Hepatocyte (in vitro differentiated cells): ENCODE measurements at places on chromosomes 12 and 14. TPM values are rescaled to one million over a fixed set of nuclear protein-coding genes. Genes with fewer than 3 reads are reported as not detected.

SERPINA6 gene
- 86.8 and 135 TPM in 2 replicates for polyA plus RNA-seq

SLC6A15 gene
- 1.3 and 2.2 TPM in 2 replicates for polyA plus RNA-seq

TSPAN8 gene
- 292 and 312 TPM in 2 replicates for polyA plus RNA-seq

TEX22 gene
- 0.76 and 1.2 TPM in 2 replicates for polyA plus RNA-seq

PDE3A gene
- polyA plus RNA-seq = 11.1 and 12.8 TPM in 2 replicates

- no peak for DNase-seq
These were observed 132.5 kb upstream of the FOXN3 start for GRCh38 chr14:89549381-89550125.

- no peak for DNase-seq
These were observed 98.0 kb upstream of the RTL1 start for GRCh38 chr14:101001311-101002069.

- no peak for DNase-seq
These were observed 89.1 kb upstream of the CPSF6 start for GRCh38 chr12:69150083-69150795.

GRCh38 chr12:66661357-66661756, 17.5 kb downstream of the GRIP1 start:
- DNase-seq = no peak

DNA sequence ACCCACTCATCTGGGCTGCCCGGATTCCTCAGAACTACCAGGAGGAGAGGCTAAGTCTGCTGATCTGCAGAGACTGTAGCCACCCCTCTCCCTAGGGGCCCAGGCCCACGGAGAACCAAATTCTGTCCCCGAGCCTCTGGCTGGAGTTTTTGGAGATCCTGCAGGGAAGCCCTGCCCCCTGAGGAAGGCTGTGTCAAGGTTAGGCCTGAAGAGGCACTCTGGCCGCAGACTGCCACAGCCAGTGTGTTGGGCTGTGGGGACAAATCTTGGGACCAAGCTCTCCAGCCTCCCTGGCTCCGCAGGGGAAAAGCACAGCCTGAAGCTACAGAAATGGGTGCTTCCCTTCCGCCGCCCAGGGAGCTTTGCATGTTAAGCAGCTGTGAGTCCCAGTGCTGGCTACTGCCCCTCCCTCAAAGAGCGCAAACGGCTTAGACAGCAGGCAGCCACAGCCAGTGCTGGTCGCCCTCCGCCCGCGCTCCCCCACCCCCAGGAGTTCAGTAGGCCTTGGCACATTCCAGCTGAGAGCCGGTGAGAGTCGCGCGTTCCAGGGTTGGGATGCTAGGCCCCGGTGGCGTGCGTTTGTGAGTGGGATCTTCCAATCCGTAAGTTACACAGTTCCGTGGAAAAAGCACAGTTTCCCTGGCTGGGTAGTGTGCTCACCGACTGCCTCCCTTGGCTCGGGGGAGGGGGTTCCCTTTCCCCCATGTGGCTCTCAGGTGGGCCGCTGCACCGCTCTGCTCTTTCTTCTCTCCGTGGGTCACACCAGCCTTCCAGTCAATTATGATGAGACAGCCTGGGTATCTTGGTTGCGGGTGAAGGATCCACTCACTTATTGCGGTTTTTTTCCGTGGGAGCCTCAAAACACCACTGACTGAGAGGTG, 13.2 kb downstream of the CLEC4E start:
- no peak for DNase-seq

DNA sequence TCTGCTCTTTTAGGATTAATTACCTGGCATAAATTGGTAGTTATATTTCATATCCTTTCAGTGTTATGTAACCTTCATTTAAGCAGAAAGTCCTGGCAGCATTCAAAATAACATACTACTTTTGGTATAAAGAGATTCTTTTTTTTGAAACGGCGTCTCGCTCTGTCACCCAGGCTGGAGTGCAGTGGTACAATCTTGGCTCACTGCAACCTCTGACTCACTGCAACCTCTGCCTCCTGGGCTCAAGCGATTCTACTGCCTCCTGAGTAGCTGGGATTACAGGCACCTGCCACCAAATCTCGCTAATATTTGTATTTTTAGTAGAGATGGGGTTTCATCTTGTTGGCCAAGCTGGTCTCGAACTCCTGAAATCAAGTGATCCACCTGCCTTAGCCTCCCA, 9.2 kb downstream of the KTN1 start:
- no peak for DNase-seq

- no peak for DNase-seq
These were observed 33.2 kb downstream of the EGLN3 start for GRCh38 chr14:33917661-33918060.

DNA sequence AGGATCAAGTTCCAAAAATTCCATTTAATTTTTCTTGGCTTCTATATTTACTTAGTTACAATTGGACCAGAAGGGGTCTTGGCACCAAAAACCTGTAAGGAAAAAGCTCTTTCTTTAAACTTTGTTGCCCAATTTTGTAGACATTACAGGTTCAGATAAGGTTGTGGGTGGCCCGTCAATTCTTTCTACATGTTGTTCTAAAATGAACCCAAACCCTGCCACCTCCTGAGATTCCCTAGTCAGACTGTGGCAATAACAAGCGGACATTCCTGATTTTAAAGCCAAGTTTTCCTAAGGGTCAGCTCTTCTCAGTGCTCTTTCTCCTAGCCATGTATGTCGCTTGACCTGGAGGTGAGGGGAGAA, 45.0 kb upstream of the GSG1 start:
- DNase-seq = no peak

DNA sequence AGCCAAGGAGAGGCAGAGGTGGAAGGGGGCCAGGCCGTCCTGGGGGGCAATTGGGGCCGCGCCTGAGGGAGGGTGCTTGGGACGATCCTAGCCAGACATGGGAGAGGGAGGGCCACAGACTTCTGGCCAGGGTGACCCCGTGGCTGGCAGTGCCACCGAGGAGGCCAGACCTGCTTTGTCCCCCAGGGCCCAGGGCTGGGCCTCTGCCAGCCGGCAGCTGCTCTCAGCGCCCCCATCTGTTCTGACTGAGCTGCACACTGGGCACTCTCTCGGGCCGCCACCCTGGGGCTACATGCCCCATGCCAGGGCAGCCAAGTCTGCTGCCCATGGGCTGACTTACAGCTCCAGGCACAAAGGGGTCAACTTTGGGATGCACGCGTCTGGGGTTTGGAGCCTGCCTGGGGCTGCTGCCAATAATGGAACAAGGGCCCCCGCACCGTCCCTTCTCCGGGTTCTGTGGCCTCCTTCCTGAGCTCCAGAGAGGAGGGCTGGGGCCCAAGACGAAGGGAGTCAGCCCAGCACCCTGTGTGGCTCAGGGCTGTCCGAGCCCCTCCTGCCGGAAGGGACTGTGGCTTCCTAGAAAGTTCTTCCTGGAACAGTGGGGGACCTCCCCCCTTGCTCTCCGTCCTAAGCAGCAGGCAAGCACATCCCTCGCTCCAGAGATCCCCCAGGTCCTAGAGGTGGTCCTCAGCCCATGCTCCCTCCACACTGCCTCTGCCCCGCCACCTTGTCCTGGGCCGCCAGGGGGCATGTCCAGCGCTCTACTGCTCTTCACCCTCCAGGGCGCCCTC, 1.1 kb downstream of the ADSS1 start:
- DNase-seq = peak; percentile 67

GRCh38 chr12:71014180-71014785, 93.7 kb upstream of the PTPRR start:
- DNase-seq = peak; percentile 57

DNA sequence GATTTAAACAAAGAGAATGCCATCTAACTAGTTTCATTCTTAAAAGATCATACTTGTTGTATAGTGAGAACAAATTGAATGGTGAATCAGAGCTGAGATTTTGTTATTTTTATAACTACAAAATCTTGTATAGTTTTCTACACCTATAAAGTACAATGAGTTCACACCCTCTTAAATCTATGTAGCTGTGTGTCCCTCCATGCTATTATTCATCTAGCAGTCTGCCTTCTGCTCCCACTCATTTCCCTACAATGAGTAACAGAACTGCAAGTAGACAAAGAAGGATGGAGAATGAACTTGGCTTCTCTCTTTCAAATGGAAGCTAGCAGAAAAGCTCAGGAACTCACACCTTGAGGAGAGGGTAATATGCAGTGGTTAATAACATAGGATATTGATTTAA, 7.1 kb downstream of the IFNG-AS1 start:
- DNase-seq = no peak

GRCh38 chr12:86959766-86960458, 703.7 kb upstream of the MGAT4C start:
- DNase-seq = no peak

DNA sequence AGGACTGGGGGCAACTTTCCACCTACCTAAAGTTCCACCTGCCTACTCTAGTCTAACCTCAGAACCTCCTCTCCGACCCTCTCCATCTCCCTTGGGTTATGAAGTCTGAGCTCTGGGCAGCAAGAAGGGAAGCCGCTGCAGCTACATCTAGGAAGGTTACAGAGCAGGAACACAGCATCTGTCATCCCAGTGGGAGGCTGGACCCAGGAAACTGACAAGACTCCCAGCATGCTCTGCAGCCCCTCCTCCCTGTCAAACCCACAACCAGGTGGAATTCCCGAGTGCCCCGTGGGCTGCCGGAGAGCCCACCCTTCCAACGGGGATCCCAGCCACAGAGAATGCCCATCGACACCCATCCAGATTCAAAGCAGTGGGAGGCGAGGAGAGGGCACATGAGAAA, 2.1 kb downstream of the TESC start:
- no peak for DNase-seq

DNA sequence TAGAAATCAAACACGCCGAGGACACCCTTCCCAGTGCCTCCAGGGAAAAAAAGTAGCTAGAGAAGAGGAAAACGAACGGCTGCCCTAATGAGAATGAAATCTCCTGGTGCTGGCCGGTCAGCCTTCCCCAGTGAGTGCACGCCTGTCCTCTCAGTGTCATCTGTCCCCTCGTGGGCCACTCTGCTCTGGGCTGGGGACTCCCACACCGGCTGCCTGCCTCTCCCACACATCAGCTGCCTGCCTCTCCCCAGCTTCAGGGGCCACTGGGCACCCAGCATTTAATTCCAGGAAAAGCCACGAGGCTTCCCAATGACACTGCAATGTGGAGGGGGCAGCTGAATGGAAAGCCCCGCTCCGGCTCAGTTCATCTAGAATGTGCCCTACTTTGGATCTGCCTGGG, 59.0 kb downstream of the CCDC85C start:
- DNase-seq = no peak

DNA sequence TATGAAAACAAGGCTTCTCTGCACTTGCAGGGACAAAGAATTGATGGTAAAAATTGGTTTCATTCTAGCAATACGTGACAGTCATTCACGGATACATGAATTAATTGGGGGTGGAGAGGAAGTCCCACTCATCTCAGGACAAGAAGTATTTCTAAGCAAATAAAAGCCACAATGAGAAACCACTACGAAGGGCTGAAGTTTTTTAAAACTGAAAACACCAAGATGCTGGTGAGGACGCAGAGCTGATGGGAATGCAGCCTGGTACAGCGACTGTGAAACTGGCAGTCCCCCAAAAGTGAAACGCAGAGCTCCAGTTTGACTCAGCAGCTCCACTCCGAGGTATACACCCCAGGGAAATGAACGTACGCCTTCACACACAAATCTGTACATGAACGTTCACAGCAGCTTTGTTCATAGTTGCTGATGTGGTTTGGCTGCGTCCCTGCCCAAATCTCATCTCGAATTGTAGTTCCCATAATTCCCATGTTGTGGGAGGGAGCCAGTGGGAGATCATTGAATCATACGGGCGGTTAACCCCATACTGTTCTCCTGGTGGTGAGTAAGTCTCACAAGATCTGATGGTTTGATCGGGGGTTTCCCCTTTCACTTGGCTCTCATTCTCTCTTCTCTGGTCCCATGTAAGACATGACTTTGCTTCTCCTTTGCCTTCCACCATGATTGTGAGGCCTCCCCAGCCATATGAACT, 89.0 kb downstream of the SCARB1 start:
- no peak for DNase-seq

DNA sequence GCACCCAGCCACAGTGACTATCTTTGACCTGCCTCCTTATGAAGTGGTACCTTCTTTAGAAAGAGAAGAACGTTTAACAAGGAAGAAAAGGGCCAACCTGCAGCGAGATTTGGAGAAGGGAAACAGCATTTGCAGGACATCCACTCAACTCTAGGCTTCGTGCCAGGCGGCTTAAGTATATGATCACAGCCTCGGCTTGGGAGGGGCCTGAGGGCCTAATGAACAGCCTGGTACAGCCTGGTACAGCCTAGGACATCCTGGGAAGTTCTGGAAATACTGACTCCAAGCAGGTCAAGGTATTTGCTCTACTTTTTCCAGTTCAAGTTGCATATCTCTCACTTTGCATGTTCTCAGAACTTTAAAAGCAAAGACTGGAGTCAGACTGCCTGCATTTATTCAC, 16.1 kb downstream of the HCAR2 start:
- DNase-seq = peak; percentile 74

GRCh38 chr12:129610601-129611120, 293.2 kb downstream of the TMEM132D start:
- no peak for DNase-seq

GRCh38 chr12:123096741-123097140, 54.1 kb downstream of the PITPNM2 start:
- no peak for DNase-seq

- DNase-seq = no peak
These were observed 78.2 kb downstream of the IRF2BPL start for GRCh38 chr14:76950055-76951020.

DNA sequence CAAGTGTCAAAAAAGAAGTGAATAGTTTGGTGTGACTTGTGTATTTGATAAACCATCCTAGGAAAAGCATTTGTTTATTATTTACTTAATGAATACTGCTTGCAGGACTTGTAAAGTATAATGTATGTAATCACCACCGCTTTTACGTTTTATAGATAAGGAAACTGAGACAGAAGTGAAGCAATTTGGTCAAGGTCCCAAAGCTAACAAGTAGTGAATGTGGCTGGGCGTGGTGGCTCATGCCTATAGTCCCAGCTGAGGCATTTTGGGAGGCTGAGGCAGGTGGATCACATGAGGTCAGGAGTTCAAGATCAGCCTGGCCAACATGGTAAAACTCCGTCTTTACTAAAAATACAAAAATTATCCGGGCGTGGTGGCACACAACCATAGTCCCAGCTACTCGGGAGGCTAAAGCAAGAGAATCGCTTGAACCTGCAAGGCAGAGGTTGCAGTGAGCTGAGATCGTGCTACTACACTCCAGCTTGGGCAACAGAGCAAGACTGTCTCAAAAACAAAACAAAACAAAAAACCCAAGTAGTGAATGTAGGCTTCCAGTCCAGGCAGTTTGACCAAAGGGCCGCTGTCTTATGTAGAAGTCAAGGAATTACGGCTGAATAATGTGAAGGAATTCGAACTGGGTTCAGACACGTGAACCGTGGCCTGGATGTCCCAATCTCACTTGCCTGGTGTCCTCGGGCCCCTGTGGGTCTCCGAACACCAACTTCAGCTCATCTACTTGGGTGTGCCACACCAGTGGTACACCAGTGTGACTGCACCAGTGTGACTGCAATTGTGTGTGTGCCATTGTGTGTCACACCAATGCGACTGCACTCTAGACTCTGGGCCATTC, 88.3 kb upstream of the MED13L start:
- DNase-seq = no peak

- peak; percentile 41 for DNase-seq
These were observed 59.2 kb upstream of the TSPAN8 start for GRCh38 chr12:71216725-71217579.

GRCh38 chr12:1915082-1915968, 3.1 kb downstream of the CACNA2D4 start:
- DNase-seq = peak; percentile 3
